ENCODE measurements at places on chromosomes 16 and 17.

- DNase-seq, result no peak
Measured at GRCh38 chr16:73542885-73543284, 495.0 kb upstream of the ZFHX3 start.

DNA sequence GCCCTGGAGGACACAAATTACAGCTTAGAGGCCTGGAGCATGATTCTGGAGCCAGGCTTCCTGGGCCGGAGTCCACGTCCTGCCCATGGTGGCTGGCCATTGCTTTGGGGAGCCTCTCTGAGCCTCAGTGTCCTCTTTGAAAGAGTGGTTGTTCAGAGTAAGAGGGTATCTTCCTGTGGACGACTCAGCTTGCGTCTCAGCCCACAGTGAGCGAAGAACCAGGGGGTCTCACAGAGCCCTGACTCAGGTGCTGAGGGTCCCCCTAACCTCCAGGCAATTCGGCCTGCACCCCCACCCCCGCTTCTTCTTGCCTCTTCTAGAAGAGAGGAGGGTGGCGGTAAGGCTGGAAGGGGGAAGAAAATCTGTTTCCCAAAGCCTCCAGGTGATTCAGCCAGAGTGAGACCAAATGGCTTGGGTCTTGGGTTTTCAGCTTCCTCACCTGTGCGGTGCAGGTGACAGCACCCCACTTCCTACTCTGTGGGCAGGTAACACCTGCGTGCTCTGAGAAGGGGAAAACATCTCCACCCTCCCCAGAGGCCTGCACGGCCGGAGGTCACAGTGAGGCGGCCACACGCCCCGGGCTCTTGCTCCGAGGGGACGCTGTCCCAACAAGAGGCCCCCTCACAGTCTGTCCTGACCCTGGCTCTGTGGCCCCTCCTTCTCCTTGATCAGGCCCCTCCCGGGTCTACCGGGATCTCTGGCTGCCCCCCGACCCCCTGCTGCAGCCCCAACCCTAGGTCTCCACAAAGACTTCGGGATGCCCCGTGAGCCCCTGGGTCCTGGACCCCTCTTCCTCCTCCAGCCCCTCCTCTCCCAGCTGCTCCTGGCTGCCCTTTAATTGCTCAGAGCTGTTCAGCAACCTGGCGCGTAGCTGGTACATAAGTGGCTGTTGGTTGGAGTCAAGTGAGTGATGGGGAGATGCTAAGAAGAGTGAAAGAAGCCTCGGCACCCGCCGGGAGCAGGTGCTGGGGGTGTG lies 119.2 kb downstream of the METRNL start:
- no peak for DNase-seq

GRCh38 chr17:78952706-78953105 lies 27.0 kb downstream of the LGALS3BP start:
- no peak for DNase-seq

DNA sequence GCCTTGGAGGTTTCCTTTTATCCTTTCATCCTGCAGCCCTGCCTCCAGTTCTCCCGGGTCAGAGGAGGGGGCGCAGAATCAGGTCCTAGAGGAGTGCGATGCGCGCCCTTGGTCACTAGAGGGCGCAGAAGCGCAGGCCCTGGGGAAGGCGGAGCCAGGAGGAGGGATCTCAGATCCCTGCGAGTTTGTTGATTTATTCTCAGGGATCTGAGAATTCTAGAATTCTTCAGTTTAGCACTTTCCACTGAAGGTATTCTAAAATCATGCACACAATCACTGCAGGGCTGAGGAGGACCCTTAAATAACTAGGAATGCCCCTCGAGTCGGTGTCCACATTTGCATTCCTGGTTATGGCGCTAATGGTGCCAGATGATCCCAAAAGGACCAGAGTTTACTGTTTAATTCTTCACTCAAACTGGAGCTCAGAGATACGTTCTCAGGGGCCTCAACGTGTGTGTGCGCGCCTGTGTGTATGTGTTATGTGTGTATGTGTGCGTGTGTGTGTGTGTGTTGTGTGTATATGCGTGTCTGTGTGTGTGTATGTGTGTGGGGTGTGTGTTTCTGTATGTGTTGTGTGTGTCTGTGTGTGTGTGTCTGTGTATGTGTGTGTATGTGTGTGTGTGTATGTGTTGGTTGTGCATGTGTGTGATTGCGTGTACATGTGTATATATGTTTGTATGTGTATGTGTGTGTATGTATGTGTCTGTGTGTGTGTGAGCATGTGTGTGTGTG lies 6.9 kb upstream of the ELAC2 start:
- DNase-seq, result peak; percentile 72

GRCh38 chr16:27428026-27428785 lies 26.2 kb downstream of the IL21R start:
- peak; percentile 36 for DNase-seq

GRCh38 chr17:81453712-81454111 lies 58.5 kb downstream of the BAHCC1 start:
- DNase-seq, result no peak

DNA sequence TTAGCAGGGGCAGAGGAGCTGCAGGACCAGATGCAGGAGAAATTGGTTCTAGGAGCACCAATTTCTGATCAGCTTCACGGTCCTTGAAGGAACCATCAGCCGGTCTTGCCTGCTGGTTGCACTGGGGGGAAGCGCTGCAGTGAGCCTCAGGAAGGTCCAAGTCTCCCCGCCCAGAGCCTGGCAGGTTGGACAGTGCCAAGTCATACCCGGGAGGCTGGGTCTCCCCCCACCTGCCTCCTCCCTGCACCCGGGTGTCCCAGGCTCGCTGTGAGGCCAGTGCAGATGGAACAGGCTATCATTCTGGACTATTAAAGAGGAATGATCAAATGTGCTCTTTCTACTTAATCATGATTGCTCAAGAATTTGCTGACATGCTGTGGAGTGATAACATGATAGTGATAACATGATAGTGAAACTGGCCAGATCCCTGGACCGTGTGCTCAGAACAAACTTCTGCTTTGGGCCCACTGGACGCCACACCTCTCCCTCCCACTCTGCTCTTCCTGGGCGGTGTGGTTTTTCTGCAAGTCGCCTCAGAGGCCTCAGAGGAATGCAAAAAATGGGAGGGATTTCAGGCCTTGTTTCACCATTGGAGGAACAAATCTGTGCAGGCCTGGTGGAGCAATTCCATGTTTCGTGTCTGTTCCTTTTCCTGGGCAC lies 236.0 kb downstream of the IRF8 start:
- no peak for DNase-seq

DNA sequence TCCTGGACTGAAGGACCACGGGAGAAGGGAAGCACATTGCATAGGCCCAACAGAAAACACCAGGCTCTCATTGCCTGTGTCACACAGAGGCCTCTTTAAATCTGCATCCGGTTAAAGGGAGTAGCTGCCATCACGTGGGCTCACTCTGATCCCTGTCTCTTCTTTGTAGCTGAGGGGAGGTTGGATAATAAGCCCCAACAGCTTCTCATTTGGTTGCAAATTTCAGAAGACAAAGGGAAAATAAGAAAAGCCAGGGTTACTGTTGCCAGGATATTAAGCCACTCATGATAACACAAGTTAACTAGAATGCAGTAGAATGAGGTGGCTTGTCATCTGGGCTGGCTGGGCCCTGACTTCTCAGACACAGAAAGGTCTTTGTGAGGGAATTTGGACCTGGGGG lies 325.1 kb upstream of the ERCC4 start:
- DNase-seq, result no peak

GRCh38 chr16:72464597-72465368 lies 292.8 kb upstream of the PMFBP1 start:
- DNase-seq, result no peak

GRCh38 chr16:89289428-89290395 lies 72.2 kb downstream of the ZNF778 start:
- peak; percentile 69 for DNase-seq

- no peak for DNase-seq
Measured at GRCh38 chr17:58694302-58694701, 1.9 kb downstream of the RAD51C start.

DNA sequence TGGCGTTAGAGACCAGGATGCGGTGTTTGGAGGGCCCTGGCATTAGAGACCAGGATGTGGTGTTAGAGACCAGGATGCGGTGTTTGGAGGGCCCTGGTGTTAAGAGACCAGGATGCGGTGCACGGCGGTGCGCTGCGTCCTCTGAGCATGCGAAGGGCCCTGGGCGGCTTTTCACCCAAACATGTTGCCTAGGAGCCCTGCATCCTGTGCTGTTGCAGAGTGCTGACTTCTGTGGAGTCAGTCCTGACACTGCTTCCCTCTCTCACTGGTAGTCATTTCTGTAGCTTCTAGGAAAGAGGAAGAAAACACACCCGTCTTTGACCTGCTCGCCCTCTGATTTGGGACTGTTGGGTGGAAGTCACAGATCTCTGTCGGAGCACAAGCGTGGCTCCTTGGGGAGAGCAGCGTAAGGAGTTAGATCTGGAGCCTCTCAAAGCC lies 141.2 kb downstream of the LAT start:
- DNase-seq, result no peak

DNA sequence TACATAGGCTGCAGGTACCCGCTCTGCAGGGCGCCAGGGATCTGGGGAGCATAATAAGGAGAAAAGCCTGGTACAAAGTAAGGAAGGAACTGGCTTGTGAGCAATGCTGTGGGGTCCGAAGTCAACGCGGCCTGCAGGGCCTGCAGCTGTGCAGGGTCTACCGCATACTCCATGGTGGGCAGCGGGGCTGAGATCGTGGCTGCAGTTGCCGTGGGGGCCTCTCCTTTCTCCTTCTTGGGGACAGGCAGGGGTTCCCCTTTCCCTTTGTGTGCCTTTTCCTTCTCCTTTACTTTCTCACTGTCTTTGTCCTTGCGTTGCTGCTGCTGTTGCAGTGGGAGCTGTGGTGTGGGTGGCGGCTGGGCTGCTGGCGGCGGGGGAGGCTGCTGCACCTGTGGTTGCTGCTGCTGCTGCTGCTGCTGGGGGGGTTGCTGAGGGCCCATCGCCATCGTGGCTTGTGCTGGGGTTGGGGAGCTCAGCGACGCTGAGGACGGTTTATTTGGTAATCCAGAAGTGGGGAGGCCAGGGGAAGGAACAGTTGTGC lies 259.6 kb downstream of the ZFHX3 start:
- no peak for DNase-seq

GRCh38 chr16:24046442-24046841 lies 209.7 kb upstream of the CACNG3 start:
- DNase-seq, result no peak

DNA sequence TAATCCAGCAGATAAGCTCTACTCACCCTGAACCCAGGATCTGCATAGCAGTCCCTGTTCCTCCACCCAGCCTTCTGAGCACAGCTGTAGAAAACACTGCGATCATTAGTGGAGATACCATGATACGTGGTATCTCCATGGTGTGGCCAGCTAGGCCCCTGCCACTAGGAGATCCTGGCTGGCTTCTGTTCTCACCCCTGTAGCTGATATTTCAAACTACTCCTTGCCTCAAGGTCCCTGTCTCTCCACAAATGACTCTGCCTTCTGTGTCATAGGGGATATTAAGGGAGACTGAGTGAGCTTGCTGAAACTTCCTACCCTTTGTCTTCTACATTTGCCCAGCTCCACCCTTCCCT lies 44.3 kb downstream of the ERN1 start:
- DNase-seq, result no peak

GRCh38 chr17:7704601-7705268 lies at the start of gene EFNB3:
Gene EFNB3 (plus strand): TSS chr17:7705202. CDS start chr17:7705599, 397 bp downstream.
- peak; percentile 56 for DNase-seq

Measured in SK-MEL-5 (cell line).